A549 treated with ZK216348 at 1 μM for 4 hours (cell line): ENCODE measurements at places on chromosomes 6 and 20. TPM values are rescaled to one million over a fixed set of nuclear protein-coding genes. Genes with fewer than 3 reads are reported as not detected.

The NRSN2 gene
- total RNA-seq = 44.0 to 66.8 TPM (median 61.8 TPM) in 5 replicates

The LRRC73 gene
- total RNA-seq = 0.66 to 1.2 TPM (median 1.1 TPM) in 5 replicates

The PRPF6 gene
- total RNA-seq = 44.5 to 60.4 TPM (median 57.8 TPM) in 5 replicates

The BEND6 gene
- 0.63 to 1.8 TPM (median 1.3 TPM) in 5 replicates for total RNA-seq

The HSD17B8 gene
- total RNA-seq = 9.7 to 16.5 TPM (median 14.8 TPM) in 5 replicates

The HLA-DOA gene
- not detected in 5 replicates for total RNA-seq

The MOG gene
- not detected in 5 replicates for total RNA-seq

The HELZ2 gene
- 9.6 to 20.8 TPM (median 14.8 TPM) in 5 replicates for total RNA-seq

The VWA7 gene
- 0.53 to 2.7 TPM (median 1.1 TPM) in 5 replicates for total RNA-seq

The PTPRK gene
- 10.6 to 17.6 TPM (median 14.5 TPM) in 5 replicates for total RNA-seq

The CALHM4 gene
- not detected in 5 replicates for total RNA-seq

The DOP1A gene
- 1.9 to 3.5 TPM (median 2.6 TPM) in 5 replicates for total RNA-seq

The TGM2 gene
- total RNA-seq = 309 to 541 TPM (median 445 TPM) in 5 replicates

The ADGRG6 gene
- total RNA-seq = 37.0 to 76.6 TPM (median 63.3 TPM) in 5 replicates

The SMOC2 gene
- total RNA-seq = not detected in 5 replicates

The PRKN gene
- total RNA-seq = not detected in 5 replicates

The SLC22A7 gene
- total RNA-seq = not detected in 5 replicates

The KATNA1 gene
- total RNA-seq = 9.3 to 12.2 TPM (median 11.0 TPM) in 5 replicates

The OR2H2 gene
- total RNA-seq = not detected in 5 replicates

The EYA2 gene
- total RNA-seq = 2.4 to 3.8 TPM (median 2.6 TPM) in 5 replicates

The TBX18 gene
- total RNA-seq = 14.6 to 24.8 TPM (median 20.3 TPM) in 5 replicates

The C6orf58 gene
- total RNA-seq = 0.22 TPM in 1 of 5 replicates, not detected in the others

The SUMO4 gene
- not detected in 5 replicates for total RNA-seq

The PRND gene
- not detected in 5 replicates for total RNA-seq

The GPR63 gene
- 0.26 to 0.60 TPM (median 0.41 TPM) in 5 replicates for total RNA-seq
